Mesenchymal stem cell (in vitro differentiated cells and primary cell): ENCODE measurements at places on chromosomes 7 and 10.

DNA sequence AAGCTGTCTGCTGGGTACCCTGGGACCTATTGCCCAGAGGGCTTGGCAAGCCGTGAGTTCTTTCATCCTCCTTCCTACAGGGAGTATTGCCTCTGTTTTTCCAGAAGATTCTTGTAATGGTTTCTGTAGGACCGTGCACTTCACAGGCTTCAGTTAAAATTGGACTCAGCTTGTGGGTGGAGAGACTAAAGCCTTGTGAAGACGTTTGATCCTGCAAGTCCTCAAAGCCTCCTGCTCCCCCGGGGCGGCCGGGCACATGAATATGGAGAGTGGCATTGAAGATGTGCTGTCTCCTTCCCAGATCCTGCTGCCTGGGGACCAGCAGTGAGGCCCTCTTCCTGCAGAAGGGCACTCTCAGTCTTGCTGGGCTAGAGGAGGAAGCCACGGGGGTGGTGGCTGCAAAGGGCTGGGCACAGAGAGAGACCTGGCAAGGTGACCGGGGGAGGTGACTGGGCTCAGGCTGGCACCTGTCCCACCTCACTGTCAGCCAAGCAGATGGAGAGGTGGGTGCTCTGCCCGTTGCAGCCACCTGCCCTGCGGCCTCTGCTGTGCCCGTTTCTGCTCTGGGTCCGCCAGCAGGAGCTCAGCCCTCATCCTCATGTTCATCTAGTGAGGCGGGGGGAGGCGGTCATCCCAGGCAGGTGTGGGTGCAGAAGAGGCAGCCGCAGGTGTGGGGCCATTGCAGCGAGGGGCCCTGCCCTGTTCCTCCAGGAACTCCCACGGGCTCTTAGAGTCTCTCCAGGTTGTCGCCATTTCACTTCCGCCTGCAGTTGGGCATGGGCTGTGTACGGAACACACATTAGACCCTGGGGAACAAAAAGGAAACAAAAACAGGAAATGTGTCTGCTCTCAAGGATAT, 55.7 kb downstream of the TMEM209 start:
- H3K36me3 ChIP-seq: peaks cover 3% of the 10 kb centered on the region
- no peak for DNase-seq
- no peak overlapping the region for H3K27ac ChIP-seq
- H3K27me3 ChIP-seq: no peaks in the 10 kb centered on the region

DNA sequence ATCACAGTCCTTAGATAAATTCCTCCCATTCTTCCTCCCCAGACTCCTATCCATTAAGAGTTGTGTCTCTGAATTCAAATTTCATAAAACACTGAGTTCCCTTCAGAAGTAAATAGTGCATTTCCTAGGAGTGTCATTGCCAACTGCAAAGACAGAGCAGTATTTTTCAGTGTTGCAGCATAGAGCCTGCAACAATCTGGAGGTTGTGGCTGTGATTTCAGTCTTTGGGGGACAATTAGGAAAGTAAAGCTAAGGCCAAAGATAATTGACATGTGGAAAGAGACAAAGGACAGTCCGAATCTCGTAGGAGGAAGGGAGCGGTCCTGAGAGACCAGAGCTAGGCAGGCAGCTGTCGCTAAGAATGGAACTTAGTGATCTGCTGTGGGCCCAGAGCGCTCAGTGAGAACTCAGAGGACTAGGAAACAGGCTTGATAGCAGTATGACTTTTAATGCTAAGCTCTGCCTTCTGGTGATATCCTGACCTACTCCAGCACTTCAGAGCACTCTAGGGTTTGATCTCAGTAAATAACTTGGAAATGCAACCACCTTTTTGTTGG, 46.2 kb downstream of the PRPF18 start:
- no peak for DNase-seq
- H3K27ac ChIP-seq: no peak overlapping the region
- peaks cover 7% of the 10 kb centered on the region for H3K36me3 ChIP-seq

- no peaks in the 10 kb centered on the region for H3K36me3 ChIP-seq
- no peak overlapping the region for H3K27ac ChIP-seq
- no peak overlapping the region for H3K4me3 ChIP-seq
- H3K4me1 ChIP-seq: peaks cover 4% of the 10 kb centered on the region
- DNase-seq: no peak
Measured at GRCh38 chr7:100949933-100950443, 654 bp downstream of the MUC3A start.

DNA sequence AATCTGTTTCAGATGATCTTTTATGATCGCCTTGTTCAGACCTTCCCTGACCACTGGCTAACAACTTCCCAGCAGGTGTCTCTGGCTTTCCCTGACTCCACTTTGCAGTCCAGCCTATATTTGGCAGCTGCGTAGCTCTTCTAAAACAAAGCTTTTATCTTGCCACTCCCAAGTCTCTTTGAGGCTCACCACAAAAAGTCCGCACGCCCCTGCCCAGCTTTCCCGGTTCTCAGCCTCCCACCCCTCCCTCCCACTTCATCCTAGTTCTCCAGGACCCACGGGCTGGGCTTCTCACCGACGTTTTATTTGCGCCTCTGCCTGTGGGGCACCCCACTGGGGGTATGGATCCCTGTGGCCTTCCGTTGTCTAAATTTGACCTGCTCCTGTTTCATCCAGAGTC, 58.9 kb upstream of the USP6NL start:
- H3K36me3 ChIP-seq: no peaks in the 10 kb centered on the region
- H3K4me1 ChIP-seq: peaks cover 8% of the 10 kb centered on the region
- no peak overlapping the region for H3K4me3 ChIP-seq
- H3K27ac ChIP-seq: no peak overlapping the region
- DNase-seq: no peak
